ENCODE measurements at places on chromosomes 6 and 20. TPM values are rescaled to one million over a fixed set of nuclear protein-coding genes. Genes with fewer than 3 reads are reported as not detected.

Gene RAMACL
- 2.0 TPM for total RNA-seq

Gene ULBP2
- 14.9 TPM for total RNA-seq

Gene KPNA5
- total RNA-seq: 9.7 TPM

Gene KIF13A
- 88.7 TPM for total RNA-seq

Gene RRAGD
- 3.8 TPM for total RNA-seq

Gene LAMA5
- 243 TPM for total RNA-seq

Gene PLCB1
- 17.7 TPM for total RNA-seq

Gene HLA-DRA
- total RNA-seq: 5.2 TPM

Gene SLC13A3
- 2.2 TPM for total RNA-seq

Gene PI3
- total RNA-seq: not detected

Gene FBXO5
- 2.9 TPM for total RNA-seq

Gene ZNF311
- total RNA-seq: 0.99 TPM

All from smooth muscle cell of the pulmonary artery (primary cell).